ENCODE measurements at places on chromosomes 11 and 22. TPM values are rescaled to one million over a fixed set of nuclear protein-coding genes. Genes with fewer than 3 reads are reported as not detected.

ZNF214 gene
- total RNA-seq: not detected

DNA sequence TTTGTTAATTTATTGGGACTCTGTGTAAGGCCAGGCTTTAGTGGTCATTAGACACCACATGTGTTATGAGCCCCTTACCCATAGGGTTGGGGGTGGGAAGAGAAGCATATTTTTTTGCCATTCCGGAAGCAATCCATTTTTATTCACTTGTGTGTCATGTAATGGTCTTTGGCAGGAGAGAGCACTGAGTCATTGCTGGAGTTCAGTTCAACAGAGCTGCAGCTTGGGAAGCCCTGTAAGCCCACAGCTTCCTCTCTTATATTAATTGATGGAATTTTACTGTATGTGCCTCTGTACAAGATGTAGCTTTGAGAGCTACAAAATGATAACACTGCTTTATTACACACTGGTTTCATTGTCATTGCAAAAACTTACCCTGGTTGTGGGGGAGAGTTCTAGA is 177.3 kb upstream of the SORL1-AS1 start:
- no peaks in the 10 kb centered on the region for H3K27me3 ChIP-seq
- H3K4me3 ChIP-seq: no peak overlapping the region
- DNase-seq: no peak
- no peak overlapping the region for H3K27ac ChIP-seq

DNA sequence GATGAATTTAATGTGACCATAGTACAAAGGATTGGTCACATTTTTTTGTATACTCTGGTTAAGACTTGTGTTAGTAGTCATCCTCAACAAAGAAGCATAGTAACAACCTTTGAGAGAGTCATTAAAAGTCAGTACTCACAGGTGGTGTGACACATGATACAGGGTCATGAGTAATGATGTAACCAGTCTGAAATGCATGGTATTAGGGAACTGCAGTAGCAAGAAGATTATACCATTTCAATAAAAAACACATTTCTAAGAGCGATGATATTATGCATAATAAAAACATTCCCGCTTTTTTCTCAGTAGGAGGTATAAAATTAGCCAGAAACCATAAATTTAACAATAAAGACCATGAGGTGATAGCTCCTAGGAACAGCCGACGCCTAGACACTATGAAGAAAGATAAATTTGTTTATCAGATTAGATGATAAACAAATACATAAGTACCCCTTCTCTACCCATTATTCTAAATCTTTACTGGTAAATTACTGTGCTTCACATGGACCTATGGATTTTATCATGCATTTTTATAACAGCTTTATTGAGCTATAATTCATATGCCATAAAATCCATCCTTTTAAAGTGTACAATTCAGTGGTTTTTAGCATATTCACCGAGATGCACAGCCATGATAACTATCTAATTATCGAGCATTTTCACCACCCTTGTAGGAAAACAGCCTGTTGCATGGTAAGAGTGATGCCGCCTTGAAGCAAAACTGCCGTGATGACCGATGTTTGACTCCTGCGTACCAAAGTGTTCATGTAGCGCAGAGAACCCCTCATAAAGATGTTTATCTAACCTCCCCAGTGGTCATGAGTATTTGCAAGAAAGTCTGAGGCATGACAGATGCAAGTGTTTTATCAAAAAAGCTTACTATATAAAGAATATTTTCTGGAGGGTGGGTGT is 41.8 kb downstream of the TMPRSS5 start:
- no peak overlapping the region for H3K27ac ChIP-seq
- peaks cover 8% of the 10 kb centered on the region for H3K27me3 ChIP-seq
- no peak for DNase-seq
- H3K36me3 ChIP-seq: no peaks in the 10 kb centered on the region
- no peaks in the 10 kb centered on the region for H3K4me1 ChIP-seq

PRG2 gene
- 1.0 TPM for total RNA-seq

GALNT18 gene
- total RNA-seq: 4.3 TPM

IRAG1 gene
- total RNA-seq: not detected

- no peak for DNase-seq
- no peaks in the 10 kb centered on the region for H3K4me1 ChIP-seq
- H3K27ac ChIP-seq: no peak overlapping the region
- peaks cover 6% of the 10 kb centered on the region for H3K27me3 ChIP-seq
Measured at GRCh38 chr11:5090668-5091067, 21.3 kb downstream of the OR52E1 start.

DNA sequence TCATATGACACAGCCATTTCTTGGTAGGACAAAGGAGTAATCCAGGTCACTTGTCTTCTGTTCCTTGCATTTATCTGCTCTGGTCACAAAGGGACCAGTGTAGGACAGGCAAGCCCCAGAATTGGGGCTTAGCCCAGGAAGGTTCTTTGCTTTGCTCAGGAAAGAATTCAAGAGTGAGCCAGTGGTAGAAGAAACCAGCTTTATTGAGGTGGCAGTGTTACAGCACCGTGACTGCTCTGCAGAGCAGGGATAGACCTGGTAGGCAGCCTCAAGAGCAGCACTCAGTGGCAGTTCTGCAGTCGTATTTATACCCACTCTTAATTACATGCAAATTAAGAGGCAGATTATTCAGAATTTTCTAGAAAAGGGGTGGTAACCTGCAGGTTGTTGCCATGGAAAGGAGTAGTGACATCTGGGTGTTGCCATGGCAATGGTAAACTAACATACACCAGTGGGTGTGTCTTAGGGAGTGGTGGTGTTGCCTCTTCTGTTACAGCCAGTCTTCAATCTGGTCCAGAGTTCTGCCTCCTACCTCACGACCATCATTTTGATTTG is 84.9 kb upstream of the RAB1B start:
- no peak for DNase-seq
- H3K4me3 ChIP-seq: no peak overlapping the region
- no peak overlapping the region for H3K27ac ChIP-seq
- H3K27me3 ChIP-seq: no peaks in the 10 kb centered on the region

DNA sequence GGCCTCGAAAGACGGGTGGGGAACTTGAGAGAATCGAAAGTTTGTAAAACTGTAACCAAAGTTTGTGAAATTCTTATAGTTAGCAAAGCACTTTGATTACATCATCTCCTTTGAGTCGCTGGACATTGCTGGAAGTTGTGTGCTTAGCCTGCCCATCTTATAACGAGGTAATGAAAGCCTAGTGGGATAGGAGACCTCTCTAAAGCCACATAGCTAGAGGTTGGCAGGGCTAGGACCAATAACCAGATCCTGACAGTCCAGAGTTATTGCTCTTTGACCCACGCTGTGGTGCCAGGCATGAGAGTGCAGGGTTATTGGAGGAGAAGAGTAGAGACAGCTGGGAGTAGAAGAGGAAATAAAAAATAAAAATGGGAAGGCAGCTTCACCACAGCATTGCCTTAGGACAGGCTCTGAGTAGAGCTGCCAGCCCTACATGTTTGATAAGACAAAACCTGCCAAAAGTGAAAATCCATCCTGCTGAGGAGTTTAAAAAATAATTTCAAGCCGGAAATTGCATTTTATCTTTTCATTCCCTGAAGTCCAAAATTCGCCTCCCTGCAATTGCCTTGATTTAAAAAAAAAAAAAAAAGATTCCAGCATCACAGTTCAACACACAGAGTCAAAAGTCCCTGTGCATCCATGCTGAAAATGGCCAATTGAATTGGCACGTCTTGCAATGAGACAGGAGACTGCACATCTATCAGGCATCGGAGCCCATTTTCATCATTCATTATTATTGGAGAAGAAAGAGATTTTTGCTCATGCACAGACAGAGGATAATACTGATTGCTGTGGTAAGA is 225.5 kb upstream of the POU2AF2 start:
- DNase-seq: no peak
- no peak overlapping the region for H3K4me3 ChIP-seq
- peaks cover 8% of the 10 kb centered on the region for H3K27me3 ChIP-seq
- no peak overlapping the region for H3K27ac ChIP-seq
- no peaks in the 10 kb centered on the region for H3K36me3 ChIP-seq
- no peaks in the 10 kb centered on the region for H3K4me1 ChIP-seq

GRCh38 chr11:76680518-76681425 is 10.2 kb upstream of the LRRC32 start:
- H3K36me3 ChIP-seq: no peaks in the 10 kb centered on the region
- no peak overlapping the region for H3K27ac ChIP-seq
- peaks cover 2% of the 10 kb centered on the region for H3K4me1 ChIP-seq
- DNase-seq: peak; percentile 80
- peaks cover 5% of the 10 kb centered on the region for H3K27me3 ChIP-seq
- H3K4me3 ChIP-seq: no peak overlapping the region

SHANK2 gene
- total RNA-seq: not detected
